ENCODE measurements at places on chromosomes 3 and 15.

DNA sequence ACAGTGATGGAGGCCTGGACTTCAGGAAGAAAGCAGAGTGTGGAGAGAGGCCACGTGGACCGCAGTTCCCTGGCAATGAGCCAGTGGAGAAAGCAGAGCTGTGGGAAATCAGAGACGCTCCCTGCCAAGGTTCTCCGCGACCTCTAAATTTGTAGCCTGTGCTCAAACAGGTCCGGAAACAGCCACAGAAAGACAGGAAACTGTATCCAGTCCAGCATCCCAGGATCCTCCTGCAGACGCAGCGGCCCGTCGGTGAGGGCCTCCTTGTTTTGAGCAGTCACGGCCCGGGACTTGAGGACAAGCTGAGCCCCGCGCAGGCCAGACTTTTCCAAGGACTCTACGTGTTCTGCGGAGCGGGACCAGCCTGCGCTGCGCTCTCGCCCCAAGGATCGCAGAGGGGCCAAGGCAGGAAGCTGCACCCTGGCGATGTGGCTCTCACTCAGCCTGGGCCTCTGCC is 22.3 kb downstream of the RPSA start:
- no peak for DNase-seq

DNA sequence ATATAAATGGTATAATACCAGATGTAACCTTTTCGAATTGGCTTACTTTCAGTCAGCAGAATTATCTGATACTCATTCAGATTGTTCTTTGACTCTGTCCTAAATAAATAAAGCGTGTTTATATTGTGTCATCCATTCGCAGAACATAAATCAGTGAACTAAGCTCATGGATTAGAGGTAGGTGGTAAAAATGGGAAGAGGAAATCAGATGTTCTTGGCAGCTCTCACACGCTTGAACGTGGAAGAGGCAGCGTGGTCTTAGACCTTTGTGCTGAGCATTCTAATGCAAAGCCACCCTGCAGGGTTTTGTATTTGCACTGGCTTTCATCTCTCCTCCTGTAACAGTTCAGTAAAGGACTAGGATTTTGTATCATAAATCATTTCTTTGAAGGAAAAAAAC is 441.4 kb downstream of the GABRG3 start:
- no peak for DNase-seq

GRCh38 chr15:66825139-66825538 is 123.1 kb downstream of the SMAD6 start:
- no peak for DNase-seq

- no peak for DNase-seq
These were observed 30.7 kb upstream of the MYLK start for GRCh38 chr3:123914829-123915228.

DNA sequence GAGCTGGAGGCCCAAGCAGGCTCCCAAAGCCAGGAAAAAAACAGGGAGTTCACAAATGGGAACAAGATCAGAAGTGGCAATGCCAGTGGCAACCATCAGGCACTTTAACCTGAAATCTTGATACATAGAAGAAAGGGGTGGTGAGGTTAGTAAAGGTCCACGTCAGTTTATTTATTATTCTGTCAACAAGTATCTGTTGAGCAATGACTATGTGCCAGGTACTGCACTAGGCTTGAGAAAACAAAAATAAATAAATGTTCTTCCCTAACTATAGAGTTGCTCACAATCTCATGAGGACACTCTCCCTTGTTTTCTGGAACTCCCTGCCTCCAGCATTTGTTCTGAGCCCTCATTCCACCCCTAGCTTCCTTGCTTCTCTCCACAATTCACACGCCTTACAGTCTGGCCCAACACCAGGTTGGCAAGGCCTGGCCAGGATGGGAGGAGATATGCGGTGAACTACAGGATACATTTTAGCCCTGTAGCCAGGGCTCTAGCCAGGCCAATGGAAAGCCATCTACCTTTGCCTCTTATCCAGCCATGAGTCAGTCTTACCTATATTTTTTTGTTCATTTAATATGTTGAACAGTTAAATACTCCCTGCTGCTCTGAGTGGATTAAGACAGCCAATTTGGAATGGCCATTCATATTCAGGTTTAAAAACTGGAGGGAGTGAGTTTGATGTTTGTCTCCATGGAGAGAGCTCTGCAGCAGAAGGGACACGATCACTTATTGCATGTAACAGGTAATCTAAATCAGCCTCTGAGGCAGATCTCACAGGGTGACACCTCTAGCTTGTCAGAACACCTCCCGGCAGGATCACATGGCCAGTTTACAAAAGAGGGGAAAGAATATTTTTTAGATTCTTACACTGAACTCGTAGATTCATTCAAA is 161.9 kb upstream of the ATP11B start:
- DNase-seq, result no peak

GRCh38 chr3:49666592-49666991 is 7.6 kb upstream of the APEH start:
- no peak for DNase-seq

- no peak for DNase-seq
These were observed 242.1 kb downstream of the CBLB start for GRCh38 chr3:105626739-105627138.

DNA sequence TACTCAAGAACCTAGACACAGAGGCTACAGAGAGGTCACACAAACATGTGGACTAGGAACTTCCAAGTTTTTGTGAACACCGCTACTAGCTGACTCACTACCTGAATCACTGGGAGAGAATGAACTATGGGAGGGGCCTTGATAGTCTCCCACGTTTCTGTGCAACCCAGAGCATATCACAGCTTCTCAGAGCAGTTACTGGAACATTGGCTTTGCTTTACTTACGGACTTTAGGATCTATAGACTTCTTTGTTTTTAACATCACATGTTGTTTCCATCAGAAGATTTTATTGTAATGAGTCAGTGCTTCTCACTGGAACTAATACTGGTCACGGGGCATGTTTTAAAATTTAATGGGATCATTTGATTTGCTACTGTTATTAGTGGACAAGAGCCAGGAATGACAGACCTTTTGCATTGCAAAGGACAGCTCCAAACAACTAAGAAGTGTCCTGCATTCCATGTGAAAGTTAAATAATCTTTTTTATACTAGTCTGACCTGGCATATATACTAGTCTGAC is 35.6 kb downstream of the RTP4 start:
- no peak for DNase-seq

- no peak for DNase-seq
These were observed 11.2 kb upstream of the TGM5 start for GRCh38 chr15:43277901-43278300.

GRCh38 chr3:94307588-94307987 is 244.7 kb downstream of the NSUN3 start:
- no peak for DNase-seq

- DNase-seq, result no peak
These were observed 8.8 kb downstream of the OIP5 start for GRCh38 chr15:41323611-41324010.

DNA sequence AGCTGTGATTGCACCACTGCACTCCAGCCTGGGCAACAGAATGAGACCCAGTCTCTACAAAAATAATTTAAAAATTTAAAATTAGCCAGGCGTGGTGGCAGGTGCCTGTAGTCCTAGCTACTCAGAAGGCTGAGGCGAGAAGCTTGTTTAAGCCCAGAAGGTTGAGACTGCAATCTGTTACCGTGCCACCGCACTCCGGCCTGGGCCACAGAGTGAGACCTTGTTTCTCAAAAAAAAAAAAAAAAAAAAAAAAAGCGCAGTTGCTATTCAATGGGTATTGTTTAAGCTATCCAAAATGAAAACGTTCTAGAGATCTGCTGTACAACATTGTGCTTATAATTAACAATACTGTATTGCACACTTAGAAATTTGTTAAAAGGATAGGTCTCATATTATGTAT is 24.0 kb downstream of the ZNF148 start:
- no peak for DNase-seq

GRCh38 chr3:31695280-31696008 is 162.7 kb downstream of the STT3B start:
- peak; percentile 9 for DNase-seq

- DNase-seq, result peak; percentile 87
These were observed at the start of gene ABCF3 for GRCh38 chr3:184186184-184186901. ABCF3 (plus strand) TSS chr3:184186199; CDS start chr3:184186208, 9 bp downstream.

DNA sequence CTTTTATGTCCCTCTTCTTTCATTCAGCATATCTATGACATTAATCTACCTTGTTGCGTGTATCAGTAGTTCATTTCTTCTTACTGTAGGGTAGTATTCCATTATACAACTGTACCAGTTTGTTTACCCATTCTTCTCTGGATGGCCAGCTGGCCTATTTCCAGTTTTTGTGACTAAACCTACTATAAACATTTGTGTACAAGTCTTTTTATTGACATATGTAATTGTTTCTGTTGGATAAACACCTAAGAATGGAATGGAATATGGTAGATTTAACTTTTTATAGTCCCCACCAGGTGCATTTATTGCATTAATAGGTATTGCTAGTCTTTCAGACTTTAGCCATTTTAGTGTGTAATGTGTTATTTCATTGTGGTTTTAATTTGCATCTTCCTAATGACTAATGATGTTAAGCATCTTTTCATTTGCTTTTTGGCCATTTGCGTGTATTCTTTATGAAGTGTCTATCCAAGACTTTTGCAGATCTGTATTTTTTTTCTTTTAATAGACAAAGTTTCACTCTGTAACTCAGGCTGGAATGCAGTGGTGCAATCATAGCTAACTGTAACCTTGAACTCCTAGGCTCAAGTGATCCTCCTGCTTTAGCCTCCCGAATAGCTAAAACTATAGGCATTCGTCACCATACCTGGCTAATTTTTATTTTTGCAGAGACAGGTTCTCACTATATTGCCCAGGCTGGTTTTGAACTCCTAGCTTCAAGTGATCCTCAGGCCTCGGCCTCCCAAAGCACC is 41.9 kb upstream of the XRN1 start:
- DNase-seq, result no peak

- no peak for DNase-seq
These were observed 358.3 kb upstream of the CFAP20DC start for GRCh38 chr3:59408047-59408624.

GRCh38 chr3:122530164-122530563 is 15.4 kb upstream of the KPNA1 start:
- no peak for DNase-seq

GRCh38 chr15:34442891-34443290 is 5.3 kb upstream of the GOLGA8A start:
- DNase-seq, result no peak

DNA sequence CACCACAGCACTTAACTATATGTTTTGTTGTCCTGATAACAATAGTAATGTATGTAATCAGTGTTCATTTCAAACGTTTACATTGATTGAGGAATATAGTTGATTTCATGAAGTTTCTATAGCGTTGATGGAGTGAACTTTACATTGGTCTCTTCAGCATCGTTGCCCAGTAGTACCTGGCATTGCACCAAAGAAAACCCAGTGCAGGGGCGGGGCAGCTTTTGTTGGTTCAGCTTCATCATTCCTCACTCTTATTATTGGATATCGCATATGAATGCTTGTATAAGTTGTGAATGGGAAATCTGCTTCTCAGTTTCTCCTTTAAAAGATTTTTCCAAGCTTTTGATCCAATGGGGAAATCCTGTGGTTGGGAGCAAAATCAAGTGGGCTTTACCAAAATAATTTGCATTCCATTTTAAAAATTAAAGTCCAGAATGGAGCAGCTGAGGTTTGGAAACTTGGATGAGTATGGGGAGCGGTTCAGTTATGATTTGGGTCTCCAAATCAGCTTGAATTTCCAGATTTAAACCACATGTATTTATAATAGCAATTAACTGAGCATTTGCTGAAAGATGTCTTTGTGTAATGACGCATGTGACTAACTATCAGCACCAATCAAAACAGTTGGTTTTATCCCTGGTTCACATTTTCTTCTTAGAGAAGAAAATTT is 213.7 kb downstream of the ALCAM start:
- DNase-seq, result no peak

DNA sequence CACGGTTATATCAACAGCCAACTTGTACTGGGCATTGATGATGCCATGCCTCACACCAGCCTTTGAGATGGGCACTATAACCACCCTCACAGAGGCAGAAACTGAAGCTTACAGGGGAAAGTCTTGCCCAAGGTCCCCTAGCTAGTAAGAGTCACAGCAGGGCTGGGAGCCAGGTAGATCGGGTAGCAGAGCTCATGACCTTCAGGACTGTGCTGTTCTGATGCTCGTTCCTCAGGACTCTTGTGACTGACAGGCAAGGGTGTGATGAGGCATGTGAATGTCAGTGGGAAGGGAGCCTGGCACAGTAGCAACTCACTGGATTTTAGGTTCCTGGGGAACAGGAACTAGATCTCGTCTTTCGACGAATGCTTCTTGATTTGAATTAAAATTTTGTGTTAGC is 65.7 kb downstream of the RLBP1 start:
- no peak for DNase-seq

- DNase-seq, result no peak
These were observed 69.6 kb downstream of the SEMA5B start for GRCh38 chr3:122957707-122958689.

DNA sequence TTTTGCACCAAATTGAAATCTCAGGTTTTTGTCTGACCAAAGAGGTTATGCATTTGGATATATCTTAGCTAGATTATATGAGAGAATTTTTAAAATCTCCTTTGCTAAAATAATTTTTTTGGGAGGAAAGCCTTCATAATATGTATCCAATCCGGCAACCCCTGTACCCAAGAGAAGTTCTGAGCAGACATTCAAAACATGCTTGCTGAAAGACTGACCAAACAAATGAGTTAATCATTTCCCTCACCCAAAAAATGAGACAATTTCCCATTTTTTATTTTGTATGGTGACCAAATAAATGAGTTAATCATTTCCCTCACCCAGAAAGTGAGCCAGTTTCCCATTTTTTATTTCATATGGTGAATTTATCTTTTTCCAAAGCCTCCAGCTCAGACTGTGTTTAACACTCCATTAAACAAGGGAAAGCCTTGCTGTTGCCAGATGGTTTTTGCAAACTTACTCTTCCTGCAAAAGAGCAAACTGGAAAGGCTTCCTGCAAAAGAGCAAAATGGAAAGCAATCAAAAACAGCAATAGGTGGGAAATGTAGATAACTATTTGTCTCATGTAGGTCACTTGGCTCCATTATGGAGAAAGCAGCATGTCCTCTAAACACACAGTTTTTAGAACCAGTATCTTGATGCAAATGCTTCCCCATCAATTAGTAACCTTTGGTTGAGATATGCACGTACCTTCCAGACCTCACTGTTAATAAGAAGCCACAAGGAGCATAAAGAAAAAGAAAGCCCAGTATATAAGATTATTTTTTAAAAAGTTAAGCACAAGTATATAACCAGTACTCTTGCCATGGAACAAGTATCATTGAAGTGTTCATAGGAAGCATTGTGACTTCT is 78.4 kb upstream of the OSTN start:
- no peak for DNase-seq

GRCh38 chr3:129417326-129417725 is 11.1 kb downstream of the EFCAB12 start:
- DNase-seq, result no peak

DNA sequence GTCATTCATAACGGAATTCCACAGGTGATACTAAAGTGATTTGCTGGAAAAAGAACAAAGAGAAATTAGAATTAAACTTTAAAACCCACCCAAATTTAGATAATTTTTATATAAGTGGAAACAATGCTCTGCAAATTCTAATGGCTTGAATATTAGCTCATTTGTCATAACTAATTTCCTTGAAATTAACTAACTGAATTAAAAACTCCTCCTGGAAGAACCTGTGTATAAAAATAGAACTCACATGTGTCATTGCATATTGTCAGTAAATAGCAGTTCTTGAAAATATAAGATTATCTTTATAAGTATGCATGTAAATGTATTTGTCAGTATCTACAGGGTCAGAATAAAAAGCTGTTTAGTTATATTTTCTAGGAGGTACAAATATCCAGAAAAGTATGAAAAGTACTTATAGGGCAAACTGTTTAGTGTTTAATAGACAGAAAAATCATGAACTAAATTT is 16.3 kb downstream of the ZIC1 start:
- no peak for DNase-seq

GRCh38 chr3:58434990-58435389 is 1.4 kb upstream of the PDHB start:
- DNase-seq, result no peak

GRCh38 chr3:108190346-108190745 is 31.9 kb downstream of the IFT57 start:
- no peak for DNase-seq

Data from erythroblast (primary cell).